Esophagus mucosa (tissue), 1 donor: ENCODE measurements at places on chromosomes 16 and 17.

DNA sequence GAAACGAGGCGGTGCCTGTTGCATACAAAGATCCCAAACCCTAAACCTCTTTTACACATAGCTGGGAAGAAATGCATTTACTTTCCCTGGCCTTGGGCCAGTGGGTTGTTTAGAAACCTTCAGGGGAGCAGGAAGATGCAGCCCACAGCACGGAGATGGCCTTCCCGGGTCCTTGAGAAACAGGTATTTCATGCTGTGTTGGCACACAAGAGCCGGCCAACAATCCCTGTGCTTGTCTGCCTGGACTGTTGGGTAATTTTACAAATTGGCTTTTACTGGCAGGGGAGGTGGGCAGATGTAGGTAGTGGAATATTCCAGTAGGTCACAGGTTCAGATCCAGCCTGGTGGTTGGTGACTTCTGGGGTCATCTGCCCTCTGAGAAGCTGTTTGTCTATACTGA lies 148.0 kb downstream of the FOXL1 start:
- ATAC-seq, result no peak

DNA sequence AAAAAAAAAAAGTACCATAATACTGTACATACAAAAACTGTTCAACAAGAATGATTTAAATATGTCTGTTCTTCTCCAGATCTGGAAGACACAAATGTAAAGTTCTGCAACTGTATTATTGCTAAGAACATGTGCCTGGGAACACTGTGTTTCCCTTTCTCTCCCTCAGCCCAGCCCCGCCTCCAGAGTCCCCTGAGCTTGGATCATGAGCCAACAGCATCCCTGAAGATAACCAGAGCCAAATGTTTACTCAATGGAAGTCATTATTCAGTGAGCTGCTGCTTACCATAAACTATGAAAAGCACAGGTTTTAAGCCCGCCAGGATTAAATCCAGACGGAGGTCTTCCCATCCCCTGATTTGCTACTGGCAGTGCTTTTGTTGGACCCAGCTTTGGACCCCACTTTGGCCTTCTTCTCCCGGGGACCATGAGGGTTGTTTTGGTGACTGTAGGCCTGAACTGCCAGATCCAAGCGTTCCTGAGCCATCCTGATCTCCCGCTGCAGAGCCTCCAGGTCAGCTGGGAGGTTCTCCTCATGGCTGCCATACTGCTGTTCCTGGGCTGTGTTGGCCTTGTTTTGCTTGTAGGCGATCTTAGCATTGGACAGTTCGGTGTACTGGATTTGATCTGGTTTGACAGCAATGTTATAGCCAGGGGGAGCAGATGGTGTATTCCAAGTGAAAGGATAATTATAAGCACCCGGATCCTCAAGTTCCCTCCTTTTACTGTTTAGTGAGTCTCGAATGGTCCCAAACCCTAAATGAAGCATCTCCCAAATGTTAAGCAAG lies 25.6 kb downstream of the GJC1 start:
- no peak for ATAC-seq

DNA sequence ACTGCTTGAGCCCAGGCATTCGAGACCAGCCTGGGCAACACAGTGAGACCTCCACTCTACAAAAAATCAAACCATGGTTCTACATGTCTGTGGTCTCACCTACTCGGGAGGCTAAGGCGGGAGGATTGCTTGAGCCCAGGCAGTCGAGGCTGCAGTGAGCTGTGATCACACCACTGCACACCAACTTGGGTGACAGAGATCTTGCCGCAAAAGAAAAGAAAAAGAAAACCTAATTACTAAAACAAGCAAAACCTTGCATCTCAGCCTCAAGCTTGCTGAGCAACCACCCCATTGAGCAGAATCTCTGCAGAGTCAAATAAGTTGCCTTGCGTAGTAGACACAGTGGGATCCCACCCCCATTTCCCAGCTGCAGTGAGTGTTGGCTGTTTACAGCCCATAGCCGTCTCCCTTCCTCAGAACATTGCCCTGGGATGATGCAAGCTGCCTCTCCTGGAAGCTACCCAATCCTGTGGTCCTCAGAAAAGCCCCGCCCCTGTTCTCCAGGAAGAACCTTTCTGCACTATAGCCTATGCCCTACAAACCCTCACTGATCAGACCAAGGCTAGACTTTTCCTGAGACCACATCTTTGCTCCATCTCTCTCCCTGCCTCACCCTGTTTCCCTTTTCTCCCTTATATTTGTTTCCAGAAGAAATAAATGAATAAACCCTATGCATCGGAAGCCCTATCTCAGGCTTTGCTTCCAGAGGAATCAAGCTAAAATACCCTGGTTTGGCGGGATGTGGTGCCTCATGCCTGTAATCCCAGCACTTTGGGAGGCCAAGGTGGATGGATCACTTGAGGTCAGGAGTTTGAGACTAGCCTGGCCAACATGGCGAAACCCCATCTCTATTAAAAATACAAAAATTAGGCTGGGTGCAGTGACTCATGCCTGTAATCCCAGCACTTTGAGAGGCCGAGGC lies 16.7 kb upstream of the ERN2 start:
- peak; percentile 23 for ATAC-seq

DNA sequence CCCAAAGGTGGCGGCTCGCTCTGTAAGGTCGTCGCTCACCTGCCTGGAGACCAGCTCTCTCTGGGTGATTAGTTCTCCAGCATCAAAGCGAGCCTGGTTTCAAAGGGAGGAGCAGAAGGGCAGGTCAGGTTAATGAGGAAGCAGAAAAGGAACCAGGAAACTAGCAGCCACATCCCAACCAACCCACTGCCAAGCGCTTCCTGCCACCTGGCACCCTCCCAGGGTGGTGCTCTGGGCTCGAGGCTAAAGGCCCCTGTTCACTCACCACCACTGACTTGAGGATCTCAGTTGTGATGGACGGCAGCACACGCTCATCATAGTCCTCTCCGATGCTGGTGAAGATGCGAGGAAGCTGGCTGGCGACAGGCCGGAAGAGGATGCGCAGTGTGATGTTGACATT lies 5.6 kb downstream of the PHB1 start:
- ATAC-seq, result no peak

GRCh38 chr17:61450641-61451537 lies 1.3 kb upstream of the TBX4 start:
- ATAC-seq, result no peak

- ATAC-seq, result no peak
Measured at GRCh38 chr16:65794973-65795372, 571.5 kb upstream of the CDH5 start.

- ATAC-seq, result no peak
Measured at GRCh38 chr17:76929148-76929547, 60.9 kb downstream of the MGAT5B start.

DNA sequence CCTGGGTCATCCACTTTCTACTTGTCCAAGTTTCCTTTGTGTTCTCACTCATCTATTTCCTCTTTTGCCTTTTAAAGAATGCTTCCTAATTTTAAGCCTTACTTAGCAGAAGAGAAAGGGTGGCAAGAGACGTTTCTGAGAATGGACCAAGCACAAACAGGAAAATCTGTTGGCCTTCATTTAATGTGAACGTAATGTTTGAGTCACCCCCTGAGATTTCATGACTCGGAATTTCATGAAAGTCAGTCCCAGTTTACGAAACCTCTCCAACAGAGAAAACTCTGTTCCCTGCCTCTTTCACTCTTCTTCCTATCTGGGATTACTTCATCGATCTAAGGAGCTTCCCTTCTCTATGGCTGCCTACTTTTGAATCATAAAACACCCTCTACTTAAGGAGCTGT lies at the start of gene CD300E:
TSS of gene CD300E (minus strand) at position 46 of the 401 bp plus-strand sequence. CDS start 117 bp downstream, outside the sequence.
- ATAC-seq, result no peak

GRCh38 chr16:71412270-71413160 lies 29.3 kb downstream of the TLE7 start:
- peak; percentile 77 for ATAC-seq

DNA sequence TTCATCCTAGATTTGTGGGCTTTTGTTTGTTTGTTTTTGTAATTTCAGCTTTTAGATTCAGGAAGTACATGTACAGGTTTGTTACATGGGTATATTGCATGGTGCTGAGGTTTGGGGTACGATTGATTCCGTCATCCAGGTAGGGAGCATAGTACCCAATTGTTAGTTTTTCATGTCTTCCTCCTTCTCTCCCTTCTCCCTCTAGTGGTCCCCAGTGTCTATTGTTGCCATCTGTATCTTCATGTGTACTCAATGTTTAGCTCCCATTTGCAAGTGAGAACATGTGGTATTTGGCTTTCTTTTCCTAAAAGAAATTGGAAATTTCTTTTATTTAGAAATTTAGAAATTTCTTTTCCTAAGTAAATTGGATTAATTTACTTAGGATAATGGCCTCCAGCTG lies 37.1 kb upstream of the BCAS3 start:
- no peak for ATAC-seq
